ENCODE measurements at places on chromosomes 11 and 22.

GRCh38 chr11:127037001-127037400 lies 36.4 kb upstream of the KIRREL3 start:
- DNase-seq: no peak

DNA sequence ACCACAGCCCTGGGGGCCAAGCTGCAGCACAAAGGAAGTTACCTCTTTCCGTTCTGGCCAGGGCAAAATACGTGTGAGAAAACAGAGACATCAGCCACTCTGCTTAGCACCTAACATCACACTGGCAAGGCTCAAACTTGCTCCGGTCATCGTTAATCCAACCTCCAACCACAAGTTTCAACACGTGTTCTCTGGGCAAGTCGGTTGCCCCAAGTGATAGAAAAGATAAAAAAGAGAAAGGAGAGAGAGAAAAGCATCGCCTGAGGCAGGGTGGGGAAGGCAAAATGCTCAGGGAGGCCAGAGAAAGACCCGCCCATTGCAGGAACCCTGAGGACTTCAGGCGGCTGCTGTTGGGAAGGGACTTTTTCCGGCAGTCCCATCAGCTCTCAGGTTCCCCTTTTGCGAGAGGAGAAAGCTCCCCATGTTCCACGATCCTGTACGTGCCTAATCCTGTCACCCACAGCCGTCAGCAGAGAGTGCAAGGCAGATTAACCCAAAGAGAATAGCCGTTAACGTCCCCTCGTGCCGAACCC lies 18.5 kb upstream of the B4GALNT4 start:
- DNase-seq: peak; percentile 56

DNA sequence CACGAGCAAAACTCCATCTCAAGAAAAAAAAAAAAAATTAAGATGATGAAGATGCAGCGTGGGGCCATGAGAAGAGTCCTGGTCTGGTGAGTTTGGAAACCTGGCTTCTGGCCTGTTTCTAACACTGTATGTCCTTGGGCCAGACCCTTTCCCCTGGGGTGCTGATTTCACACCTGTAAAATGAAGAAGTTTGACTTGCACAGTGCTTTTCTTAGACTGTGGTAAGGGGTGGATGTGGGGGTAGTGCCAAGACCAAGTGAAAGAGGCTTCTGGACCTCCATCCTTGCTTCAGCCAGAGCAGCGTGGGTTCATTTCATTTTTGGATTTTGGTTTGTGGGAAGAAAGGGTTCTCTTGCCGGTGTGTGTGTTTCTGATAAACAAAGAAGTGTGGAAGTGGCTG lies 42.1 kb downstream of the PTPRJ start:
- no peak for DNase-seq

DNA sequence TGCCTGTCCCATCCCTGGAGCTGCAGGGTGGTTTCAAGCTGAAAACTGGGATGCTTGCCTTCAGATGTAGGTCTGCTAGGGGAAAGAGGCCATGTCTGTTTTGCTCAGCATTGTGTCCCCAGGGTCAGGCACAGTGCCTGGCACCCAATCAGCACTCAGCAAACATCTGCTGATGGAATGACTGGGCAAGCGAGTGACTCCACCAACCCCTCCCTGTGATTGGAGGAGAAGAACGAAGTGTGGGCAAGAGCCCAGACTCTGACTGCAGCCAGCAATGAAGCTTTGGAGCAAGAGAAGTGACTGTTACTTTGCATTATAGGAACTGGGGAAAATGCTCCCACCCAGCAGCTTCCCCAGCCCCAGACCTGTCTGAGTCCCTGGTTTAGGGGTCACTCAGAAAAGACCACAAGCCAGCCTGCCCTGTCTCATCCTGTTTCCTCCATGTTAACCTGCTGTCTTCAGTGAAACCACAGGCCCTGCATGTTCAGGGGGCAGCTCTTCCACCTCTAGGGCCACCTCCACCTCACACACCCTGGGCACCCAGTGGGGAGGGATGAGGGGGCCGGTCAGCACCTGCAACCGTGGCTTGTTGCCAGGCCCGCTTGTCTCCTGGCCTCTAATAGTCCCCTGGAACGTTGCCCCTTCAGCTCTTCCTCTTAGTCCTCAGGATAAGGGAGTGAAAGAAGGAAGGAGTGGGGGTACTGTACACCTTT lies 147.4 kb downstream of the TRIM29 start:
- DNase-seq: peak; percentile 45

GRCh38 chr22:36856121-36856791 lies 4.5 kb upstream of the NCF4 start:
- peak; percentile 93 for DNase-seq

DNA sequence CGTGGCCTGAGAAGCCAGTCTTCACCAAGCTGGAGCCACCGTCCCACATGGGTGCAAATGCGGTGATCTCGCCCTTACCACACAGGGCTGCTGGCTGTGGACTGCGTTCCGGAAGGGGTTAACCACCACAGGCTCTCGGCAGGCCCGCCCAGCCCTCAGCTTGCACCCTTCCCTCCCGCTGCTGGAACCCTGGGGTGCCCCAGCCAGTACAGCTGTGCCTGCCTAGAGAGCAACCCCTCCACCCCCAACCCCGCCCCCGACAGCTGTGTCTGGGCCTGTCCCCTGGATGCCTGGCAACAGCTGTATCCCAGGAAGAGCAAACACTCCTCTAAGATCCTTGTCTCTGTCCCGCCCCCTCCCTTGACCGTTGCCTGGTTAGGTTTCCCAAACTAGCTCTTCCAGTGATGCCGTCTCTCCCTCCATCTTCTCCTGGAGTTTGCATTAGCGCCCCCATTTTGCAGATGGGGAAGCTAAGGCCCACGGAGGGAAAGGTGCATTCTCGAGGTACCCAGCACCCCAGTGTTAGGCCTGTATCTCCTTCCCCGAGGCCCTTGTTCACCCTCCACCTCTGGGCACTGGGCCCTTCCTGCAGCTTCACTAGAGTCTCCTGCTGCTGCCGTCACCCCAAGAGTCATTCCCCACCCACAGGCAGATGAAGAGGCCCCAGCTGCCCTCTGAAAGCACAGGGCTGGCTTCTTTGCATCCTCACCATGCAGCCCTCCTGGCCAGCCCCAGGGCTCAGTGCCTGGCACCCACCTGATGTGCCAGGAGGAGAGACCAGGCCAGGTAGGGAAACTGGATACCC lies 12.6 kb upstream of the COX8A start:
- peak; percentile 27 for DNase-seq

DNA sequence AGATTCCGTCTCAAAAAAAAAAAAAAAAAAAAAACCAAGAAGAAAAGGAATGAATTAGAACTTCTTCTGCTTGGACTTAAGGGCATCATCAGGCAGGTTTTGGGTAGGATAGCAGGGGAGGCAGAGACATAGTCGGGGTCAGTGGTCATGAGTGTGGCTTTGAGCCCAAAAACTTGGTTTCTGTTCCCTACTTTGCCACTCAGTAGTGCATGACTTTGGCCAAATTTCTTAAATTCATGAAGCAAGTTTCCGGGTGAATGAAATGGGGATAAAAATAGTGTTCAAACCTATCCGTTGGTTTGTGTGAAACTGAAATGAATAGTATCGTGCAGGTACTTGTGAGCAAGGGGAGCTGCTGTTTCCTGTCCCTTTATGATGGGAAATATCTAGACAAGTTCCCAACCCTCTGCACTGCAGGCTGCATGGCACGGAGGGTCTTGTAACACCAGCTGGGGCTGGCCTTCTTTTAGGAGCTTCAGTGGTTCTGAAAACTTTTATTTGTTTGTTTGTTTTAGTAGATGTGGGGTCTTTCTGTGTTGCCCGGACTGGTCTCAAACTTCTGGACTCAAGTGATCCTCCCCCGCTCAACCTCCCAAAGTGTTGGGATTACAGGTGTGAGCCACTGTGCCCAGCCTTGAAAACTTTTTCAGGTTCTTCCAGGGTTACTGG lies 18.4 kb downstream of the NEAT1 start:
- DNase-seq: peak; percentile 65

DNA sequence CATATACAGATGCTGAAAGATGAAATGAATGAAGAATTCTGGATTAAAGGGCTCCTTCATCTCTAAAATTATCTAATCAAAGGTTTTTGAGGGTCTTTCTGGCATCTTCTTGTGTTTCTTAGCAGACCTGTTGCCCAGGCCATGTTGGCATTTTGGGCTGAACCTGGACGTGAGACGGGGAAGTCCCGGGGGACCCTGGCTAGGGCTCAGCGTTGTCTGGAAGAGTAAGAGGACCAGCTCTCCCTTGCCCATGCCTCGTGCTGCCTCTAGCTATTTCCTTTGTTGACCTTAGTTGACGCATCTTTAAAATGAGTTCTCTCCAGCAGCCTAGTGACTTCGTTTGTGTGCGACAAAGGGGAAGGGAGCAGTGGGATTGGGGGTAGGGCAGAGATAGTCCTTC lies 152.2 kb downstream of the ST3GAL4 start:
- DNase-seq: no peak

- DNase-seq: peak; percentile 39
Measured at GRCh38 chr22:36948273-36949225, 35.1 kb downstream of the CSF2RB start.

DNA sequence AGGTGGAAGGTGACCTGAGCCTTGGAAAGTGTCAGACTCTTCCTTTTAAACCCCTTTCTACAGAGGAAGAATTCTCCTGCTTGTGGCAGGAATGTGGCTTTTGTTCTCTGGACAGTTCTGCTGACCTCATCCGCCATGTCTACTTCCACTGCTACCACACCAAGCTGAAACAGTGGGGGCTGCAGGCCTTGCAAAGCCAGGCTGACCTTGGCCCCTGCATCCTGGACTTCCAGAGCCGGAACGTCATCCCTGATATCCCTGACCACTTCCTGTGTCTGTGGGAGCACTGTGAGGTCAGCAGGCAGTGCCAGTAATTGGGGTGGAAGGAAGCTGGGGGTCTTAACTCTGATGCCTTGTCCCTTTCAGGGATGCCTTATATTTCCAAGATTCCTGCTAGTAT lies 9.3 kb downstream of the HINFP start:
- DNase-seq: no peak

GRCh38 chr11:64517992-64518391 lies 73.0 kb upstream of the SLC22A12 start:
- DNase-seq: no peak

GRCh38 chr11:57306940-57307565 lies 17.7 kb downstream of the TNKS1BP1 start:
- no peak for DNase-seq

GRCh38 chr11:102415304-102415916 lies 37.2 kb downstream of the TMEM123 start:
- DNase-seq: no peak

DNA sequence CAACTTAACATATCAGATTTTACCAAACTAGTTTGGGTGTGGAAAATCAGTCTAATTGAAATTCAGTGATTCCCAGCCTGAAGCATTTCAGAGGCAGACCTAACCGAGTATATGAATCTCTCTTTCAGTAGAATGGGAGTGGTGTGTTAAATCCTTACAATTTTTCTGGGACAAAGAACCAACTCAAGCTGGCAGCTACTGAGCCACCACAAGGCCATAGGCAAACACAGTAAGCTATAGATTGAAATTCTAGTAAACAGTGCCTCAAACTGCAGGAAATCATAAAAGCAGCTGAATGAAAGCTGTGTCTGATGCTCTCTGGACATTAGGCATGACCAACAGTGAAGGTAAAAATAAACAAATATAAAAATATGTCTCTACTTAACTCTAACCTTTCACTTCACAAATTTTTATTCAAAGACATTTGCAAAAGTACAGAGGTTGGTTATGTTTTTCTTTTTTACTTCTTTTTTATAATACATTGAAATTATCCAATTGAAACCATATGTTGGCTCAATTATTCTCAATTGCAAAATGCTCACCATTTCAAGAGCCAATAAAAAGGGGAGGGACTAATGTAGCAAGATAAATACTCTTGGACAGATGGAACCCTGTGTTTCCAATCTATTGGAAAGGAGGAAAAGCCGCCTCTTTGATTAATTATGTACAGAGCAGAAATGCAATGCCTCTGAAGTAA lies 35.8 kb upstream of the FIBIN start:
- peak; percentile 34 for DNase-seq

GRCh38 chr22:32204856-32205722 lies at the start of gene RFPL2:
Gene RFPL2, minus strand, starts transcription at chr22:32205073. Its CDS starts 2,622 bp downstream, at chr22:32202451.
- DNase-seq: peak; percentile 9

DNA sequence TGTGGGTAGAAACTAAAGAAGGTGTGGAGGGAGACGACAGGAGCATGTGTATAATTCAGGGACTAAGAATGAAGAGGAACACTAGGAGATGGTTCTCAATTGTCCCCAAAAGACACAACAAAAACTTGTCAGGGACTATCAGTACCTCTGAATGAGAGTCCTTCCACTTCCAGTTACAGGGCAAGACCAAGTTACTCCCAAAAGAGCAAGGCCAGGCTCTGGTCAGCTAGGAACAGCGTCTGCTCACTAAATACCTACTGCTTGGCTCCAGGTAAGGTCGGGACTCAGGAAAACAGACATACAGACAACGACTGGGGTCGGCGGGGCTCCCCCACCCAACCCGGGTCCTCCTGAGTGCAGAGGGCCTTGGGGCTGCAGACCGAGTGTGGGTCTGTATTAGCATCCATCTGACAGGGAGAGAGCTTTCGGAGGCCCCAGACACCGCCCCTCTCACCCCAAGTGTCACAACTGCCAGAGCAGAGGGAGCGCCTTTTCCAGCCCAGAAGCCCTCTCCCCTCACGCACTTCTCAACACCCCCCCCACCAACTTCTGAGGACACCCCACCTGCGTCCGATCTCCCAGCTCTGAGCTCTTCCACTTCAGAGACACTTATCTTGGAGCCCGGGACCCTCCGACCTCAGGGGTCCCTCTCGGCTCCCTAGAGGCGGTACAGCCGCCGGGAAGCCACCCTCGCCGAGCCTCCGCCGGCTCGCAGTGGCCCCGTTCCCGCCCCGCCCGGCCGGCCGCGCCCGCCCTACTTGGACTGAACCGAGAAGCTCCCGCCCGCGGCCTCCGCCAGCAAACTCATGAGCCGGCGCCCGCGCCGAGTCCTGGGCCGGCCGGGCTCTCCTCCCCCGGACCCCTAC lies 522 bp downstream of the RHOG start:
- DNase-seq: no peak

GRCh38 chr11:66478729-66479393 lies 1.4 kb upstream of the DPP3 start:
- no peak for DNase-seq

GRCh38 chr11:134759274-134759673 lies 347.2 kb upstream of the B3GAT1 start:
- no peak for DNase-seq

GRCh38 chr11:8905528-8906165 lies 5.3 kb upstream of the AKIP1 start:
- DNase-seq: peak; percentile 93

DNA sequence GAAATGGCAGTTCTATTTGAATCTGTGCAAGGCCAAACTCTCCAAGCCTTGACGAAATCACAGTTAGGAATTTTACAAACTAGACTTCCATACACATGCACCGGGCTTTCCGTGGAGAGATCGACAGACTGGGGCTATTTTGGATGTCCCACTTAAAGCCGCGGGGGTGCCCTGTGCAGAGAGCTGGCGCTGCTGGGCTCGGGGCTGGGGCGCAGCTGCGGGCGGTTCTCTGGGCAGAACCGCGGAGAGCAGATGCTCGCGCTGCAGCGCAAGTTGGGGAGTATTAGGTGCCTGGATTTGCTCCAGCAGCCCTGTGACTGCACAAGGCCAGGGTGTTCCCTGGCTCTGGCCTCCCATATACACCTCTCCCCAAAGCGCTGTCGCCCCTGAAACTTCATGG lies 67.2 kb downstream of the SPATA19 start:
- DNase-seq: no peak
